ENCODE measurements at places on chromosomes 4 and X.

DNA sequence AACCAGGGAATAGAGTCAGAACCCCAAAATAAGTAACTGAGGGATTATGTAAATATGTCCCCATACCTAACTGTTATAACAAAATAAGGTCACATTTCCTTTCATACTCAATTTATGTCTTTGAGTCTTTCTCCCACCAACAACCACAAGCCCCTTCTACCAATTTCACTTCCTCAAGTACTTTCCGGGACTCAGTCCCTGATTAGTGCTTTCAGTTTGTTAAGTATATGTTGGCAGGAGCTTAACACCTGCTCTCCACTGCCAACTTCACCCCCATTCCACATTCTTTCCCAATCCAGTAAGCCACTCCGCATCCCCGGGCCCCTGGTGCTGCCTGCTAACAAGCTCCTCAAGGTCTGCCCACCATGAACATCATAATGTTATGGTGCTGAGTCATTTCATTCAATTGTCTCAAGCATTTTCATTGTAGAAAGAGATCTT lies 71.3 kb upstream of the SPRY1 start:
- no peak for DNase-seq

GRCh38 chrX:138718941-138719340 lies 7.4 kb upstream of the FGF13 start:
- DNase-seq, result no peak

- DNase-seq, result no peak
These were observed 7.8 kb downstream of the YTHDC1 start for GRCh38 chr4:68342134-68342533.

- no peak for DNase-seq
These were observed 127.3 kb upstream of the FAT4 start for GRCh38 chr4:125187226-125188176.

DNA sequence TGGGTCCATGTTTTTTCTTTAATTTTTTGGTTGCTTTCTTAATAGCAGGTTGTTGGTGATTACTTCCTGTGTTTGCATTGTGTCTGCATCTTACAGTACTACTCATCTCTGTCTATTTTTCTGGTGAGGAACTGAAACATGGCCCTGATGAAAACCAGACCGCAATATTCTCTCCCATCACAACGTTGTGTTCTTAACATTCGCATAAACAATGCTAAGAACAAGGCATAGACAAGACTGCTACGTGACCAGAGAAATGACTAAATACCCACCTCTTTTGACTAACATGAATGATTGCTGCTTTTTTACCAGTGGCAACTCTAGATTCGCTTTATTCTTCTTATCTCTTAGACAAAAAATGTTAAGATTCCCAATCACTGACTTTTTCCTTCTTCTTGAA lies 179.1 kb downstream of the GC start:
- DNase-seq, result no peak

GRCh38 chrX:46044486-46044885 lies 500.7 kb downstream of the ZNF674 start:
- DNase-seq, result no peak

DNA sequence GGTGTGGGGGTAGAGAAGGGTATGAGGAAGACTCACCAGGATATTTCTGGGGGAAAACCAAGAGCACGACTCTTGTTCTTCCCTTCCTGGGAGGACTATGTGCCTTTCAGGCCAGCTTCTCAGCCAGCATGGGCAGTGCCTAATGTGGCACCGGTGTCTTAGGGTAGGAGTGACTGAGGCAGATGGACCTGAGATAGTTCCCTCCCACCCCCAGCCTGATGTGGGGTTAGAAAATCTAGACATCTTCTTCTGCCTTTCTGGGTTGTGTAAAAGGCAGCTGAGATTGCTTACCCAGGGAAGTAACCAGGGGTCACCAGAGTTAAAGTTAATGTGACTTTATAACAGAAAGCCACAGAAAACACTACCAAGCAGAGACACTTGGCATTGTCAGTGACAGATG lies 127.3 kb downstream of the TMA16 start:
- DNase-seq, result no peak

- no peak for DNase-seq
These were observed 521.6 kb downstream of the CCSER1 start for GRCh38 chr4:90648791-90649190.

All from stimulated activated CD8-positive, alpha-beta memory T cell treated with anti-CD3 and anti-CD28 coated beads, Interleukin-4, amount 100 ng/mL, for 1 hour (primary cell).